SJSA1 (cell line): ENCODE measurements at places on chromosomes 1 and 21.

GRCh38 chr1:54157401-54157800 is 4.6 kb upstream of the CDCP2 start:
- DNase-seq, result no peak

GRCh38 chr1:17919525-17920439 is 164.6 kb downstream of the ACTL8 start:
- peak; percentile 22 for DNase-seq

DNA sequence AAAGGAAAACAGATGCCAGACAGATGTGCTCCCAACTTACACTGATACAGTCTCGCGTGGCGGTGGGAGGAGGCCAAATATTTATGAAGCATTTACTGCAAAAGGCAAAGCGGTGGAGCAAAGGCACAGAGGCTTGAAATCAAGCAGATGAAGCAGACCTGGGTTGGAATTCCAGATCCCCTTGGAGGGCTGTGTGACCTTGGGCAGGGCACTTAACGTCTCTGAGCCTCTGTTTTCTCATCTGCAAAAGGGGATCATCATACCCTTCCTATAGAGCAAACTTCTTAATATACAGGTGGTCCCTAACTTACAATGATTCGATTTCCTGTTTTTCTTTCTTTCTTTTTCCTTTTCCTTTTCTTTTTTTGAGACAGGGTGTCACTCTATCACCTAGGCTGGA is 54.1 kb downstream of the IGSF21 start:
- DNase-seq, result no peak

- DNase-seq, result no peak
These were observed 24.2 kb downstream of the PANK4 start for GRCh38 chr1:2502210-2502609.

DNA sequence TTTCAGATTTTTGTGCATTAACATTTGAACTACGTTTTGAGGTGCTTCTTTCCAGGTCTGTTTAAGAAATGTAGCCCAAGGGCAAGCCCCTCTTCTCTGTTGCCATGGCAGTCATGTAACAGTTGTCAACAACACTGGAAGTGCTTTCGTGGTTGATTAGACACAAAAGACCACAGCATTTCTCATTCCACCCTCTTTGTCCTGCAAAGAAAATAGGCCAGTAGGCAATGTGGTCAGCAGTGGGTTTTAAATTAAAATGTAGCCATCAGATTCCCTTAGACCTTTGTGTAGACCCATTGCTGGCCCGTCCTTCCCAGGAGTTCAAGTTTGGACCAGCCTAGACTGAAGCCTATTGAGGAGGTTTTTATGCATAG is 35.4 kb downstream of the VANGL1 start:
- no peak for DNase-seq

DNA sequence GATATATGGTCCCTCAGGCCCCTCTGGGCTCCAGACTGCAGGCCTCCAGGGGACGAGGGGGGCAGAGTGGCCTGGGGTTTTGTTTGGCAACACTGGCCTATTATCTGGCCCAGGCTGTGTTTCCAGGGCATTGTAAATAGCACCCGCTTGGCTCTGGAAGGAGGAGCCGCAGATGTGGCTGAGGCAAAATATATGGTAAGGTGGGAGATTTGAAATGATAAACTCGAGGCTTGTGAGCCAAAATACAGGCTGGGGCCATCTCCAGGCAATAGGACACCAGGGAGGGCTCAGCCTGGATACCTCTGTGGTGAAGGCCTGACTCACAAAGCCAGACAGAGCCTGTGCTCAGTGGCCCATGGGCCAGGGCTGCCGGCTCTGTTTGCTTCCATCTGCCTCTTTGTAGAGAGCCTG is 14.0 kb downstream of the NAV1 start:
- DNase-seq, result no peak

- no peak for DNase-seq
These were observed 13.6 kb downstream of the CSTB start for GRCh38 chr21:43762303-43763128.

- no peak for DNase-seq
These were observed 19.4 kb downstream of the PRPF38A start for GRCh38 chr1:52423771-52424170.

DNA sequence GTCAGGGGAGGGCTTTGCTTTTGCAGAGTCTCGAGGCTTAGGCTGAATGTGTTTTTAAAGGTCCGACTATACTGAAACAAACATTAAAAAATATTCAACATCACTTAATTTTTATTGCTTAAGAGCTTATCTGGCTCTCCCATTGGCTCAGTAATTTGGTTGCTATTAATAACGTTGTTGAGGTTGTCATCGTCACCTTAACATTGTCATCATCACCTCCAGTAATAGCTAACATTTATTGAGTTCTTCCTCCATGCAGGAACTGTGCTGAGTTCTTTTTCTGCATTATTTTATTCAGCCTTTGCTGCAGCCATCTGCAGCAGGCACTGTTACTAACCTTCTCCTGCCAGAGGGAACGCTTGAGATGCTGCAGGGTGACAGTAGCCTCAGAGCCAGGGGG is 40.1 kb downstream of the ADARB1 start:
- no peak for DNase-seq

DNA sequence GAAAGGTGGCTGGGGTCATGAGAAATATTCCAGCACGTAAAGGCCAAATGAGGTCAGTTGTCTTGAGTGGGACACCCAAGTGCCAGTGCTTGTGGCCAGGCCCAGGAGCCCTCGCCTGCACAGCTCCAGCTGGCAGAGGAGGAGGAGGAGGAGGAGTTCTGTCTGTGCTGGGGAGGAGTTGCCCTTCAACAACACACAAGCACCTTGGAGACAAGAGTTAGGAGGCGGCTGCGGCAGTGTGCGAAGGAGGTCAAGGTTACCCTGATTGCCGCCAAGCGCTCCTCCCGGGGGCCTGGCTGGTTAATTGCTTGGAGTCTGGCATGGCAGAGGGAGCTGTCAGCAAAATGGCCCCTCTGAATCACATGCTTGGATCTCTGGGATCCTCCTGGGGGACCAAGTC is 45.1 kb downstream of the GRIK3 start:
- DNase-seq, result no peak

GRCh38 chr1:59272507-59272906 is 24.4 kb upstream of the FGGY start:
- no peak for DNase-seq

GRCh38 chr1:84434081-84434769 is 35.9 kb downstream of the DNASE2B start:
- DNase-seq, result peak; percentile 23

DNA sequence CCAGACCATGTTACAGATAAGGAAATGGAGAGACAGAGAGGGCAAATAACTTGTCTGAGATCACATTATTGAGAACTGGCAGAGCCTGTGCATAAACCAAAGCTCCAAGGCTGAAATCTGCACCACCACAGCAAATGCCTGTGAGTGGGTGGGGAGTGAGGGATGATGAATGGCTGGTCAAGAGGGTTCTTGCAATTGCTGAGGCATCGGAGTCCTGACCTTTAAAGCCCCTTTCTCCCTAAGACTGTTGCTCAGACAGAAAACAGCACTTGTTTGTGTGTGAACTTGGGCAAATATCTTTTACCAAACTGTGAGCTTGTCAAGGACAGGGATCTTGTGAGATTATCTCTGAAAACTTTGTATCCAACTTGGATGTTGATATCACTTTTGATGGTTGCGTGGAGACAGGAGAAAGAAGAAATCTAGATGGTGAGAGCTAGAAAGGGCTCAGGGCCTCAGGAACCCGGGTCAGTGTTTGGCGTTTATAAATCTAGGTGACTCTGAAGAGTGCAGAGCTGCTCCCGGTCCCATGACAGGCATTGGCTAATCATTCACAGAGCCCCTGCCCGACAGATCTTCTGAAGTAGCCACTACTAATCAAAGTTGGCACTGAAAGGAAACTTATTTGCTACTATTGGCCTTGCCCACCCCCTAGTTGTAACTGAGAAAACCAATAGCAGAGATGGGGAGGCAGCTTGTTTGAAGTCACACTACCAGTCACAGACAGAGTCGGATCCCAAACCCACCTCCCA is 122.3 kb downstream of the FOXD2 start:
- DNase-seq, result no peak

GRCh38 chr1:164699815-164700491 is 141.0 kb downstream of the PBX1 start:
- DNase-seq, result no peak

DNA sequence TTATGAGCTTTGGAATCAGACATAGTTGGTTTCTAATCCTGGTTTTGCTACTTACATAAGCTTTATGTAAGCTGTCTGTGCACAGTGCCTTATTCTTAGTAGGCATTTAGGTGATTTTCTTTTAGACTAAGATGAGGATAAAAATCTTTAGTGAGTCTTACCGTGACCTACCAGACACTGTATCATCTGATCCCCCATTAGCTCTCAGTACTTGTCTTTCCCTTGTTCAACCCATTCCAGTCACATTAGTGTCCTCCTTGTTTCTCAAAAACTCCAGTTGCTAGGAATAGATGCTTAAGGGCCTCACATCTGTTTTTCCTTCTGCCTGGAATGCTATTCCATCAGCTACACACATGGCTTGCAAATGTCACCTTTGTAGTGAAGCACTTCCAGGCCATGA is 18.8 kb downstream of the PPP1R12B start:
- no peak for DNase-seq

DNA sequence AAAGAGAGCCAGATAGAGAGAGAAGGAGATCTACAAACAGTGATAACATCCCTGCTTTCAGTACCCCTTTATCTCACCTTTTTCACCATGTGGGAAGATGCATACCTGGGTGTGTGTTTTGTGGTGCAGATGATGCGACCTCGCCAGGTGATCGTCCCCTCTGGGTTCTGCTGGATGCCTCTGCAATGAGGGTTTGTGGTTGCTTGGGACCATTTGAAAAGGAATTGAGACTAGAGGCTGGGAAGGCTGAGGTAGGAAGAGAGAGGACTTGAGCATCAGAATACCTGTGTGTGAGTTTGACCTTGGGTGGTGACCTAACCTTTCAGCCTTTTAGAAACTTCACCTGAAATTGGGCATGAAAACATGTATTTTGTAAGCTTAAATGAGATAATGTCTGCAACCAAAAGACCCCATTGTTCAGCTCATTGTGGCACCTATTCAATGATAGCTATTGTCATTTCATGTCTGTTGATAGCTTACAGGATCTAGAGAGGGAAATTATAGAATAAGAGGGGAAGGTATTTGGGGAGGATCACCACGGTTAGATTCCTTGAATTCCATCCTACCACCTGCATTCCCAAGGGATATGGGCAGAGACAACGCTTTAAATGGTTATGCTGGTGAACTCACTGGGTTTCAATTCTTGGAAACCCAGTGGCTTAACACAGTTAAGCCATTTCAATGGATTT is 125.7 kb downstream of the IGSF21 start:
- no peak for DNase-seq

DNA sequence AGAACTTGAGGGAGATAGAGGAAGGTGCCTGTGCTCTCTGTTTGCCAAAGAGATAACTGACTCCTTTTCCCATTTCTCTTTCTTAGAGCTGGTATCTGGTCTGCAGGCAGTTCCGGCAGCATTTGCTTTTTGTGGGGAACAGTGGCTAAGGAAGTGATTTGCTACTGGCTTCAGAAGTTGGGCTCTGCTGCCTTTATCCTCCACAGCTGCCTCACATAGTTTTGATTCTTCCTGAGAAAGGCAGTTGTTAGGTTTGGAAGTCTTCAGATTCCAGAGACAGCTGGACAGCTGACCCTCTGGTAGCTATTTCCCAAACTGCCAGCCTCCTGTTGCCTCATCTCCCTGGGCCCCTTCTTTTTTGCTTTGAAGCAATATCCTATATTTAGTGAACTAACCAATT is 62.6 kb upstream of the MACF1 start:
- no peak for DNase-seq

DNA sequence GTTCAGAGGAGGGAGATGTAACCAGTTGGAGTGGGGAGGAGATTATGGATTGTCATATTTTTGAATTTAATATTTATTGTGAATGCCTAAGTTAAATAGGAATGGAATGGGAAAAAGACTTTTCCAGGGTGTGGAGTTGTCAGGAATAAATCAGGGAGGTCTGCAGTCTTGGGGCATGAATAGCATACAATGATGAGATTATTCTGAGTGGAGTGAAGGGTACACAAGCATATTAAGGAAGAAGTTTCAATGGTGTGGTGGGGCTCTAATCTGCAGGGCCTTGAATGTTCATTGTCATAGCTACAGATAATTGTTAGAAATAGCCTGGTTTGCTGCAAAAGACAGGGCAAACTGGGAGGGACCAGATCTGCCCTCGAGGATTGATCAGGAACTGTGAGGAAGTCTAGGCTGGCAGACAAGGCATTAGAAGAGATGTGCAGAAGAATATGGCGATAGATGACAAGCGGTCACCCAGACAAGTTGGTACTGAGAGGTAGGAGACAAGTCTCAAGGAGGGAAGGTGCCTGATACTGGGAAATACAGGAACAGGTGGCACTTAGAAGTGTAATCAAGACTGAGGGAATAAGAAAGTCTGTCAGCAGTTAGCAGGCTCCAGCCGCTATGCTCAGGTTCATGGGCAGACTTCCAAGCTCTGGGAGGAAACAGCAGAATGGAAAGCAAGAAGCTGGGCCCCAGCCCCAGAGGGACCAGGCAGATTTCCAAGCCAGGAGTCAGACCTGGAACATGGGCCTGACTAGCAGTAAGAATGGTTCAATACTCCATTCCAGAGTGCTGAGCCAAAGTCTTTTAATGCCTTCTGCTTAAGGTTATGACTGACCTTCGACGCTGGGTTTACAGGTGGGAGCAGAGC is 20.9 kb upstream of the RGL1 start:
- DNase-seq, result no peak

- DNase-seq, result no peak
These were observed 486.9 kb upstream of the DAB1 start for GRCh38 chr1:57910782-57911181.

DNA sequence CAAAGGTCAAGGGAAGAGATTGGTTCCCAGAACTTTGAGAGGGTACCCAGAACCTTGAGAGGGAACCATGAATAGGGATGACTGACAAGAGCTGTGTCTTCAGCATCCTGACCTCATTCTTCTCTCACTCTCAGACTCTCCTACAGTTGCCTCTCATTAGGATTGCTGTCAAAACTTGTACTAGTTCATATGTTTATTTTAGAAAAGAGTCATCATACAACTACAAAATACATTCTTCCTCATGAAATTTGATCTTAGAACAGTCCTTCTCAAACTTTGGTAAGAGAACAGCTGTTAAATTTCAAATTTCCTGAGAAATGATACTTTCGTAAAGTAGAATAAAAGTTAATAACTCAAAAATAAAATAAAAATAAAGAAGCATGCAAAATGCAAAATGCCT is 161.4 kb upstream of the ZRANB2 start:
- DNase-seq, result no peak

- peak; percentile 93 for DNase-seq
These were observed 56.8 kb upstream of the GNG12 start for GRCh38 chr1:67889953-67890567.

- DNase-seq, result no peak
These were observed 131.2 kb upstream of the COA6 start for GRCh38 chr1:234241941-234242490.

GRCh38 chr1:21861602-21862429 is 49.8 kb downstream of the LDLRAD2 start:
- peak; percentile 91 for DNase-seq

GRCh38 chr1:77972080-77972479 is 6.8 kb downstream of the FUBP1 start:
- DNase-seq, result no peak

GRCh38 chr1:170530972-170531757 is 801 bp upstream of the GORAB start:
- DNase-seq, result no peak
